Right ventricle myocardium inferior (tissue), 1 donor: ENCODE measurements at places on chromosomes 6 and 20. TPM values are rescaled to one million over a fixed set of nuclear protein-coding genes. Genes with fewer than 3 reads are reported as not detected.

- no peak for DNase-seq
Measured at GRCh38 chr6:137467211-137467610, 27.0 kb downstream of the OLIG3 start.

DNA sequence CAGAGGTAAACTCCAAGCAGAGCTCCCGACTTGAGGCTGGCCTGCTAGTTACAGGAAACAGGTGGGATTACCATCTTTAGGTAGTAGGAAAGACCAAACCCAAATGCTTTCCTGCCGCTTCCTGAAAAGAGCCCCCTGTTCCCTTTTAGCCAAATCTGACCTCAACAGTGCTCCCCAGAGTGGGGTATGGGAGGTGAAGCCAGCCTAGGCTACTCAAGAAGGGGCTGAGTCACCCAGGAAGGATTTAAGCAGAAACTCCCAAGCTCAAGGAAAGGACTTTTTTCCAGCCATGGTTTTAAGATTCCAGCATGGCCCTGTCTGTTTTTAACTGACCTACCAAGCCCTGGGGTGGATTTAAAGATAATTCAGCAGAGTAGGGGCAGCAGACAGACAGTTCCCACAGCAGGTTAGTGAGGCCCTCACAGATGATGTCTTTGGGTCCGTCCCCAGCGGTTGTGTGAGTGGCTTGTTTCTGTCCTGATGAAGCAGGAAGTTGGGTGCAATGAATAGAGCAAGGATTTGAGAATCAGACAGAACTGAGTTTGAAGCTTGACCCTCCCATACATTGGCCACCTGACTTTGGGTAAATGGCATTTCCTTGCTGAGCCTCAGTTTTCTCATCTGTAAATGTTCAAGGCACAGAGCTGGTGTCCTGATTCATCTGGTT is 76.9 kb upstream of the MAFB start:
- DNase-seq: no peak

DNA sequence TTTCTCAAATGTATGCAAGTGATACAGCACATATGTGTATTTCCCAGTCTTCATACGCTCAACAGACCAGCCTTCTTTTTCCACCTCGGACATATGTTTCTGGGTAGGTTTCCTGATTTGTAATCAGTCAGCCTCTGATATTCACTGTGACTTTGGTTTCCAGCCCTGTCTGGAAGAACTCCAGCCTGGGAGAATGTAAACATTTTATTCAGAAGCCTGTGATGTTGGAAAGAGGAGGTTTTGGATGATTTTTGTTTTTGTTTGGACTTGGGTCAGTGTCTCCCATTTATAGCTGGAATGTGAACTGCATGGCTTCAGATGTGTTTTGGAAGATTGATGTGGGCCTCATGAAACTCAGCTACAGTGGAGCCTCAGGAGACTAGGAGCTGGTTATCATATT is 172.2 kb upstream of the CENPW start:
- DNase-seq: no peak

- DNase-seq: no peak
Measured at GRCh38 chr6:69542494-69542893, 254.3 kb downstream of the LMBRD1 start.

DNA sequence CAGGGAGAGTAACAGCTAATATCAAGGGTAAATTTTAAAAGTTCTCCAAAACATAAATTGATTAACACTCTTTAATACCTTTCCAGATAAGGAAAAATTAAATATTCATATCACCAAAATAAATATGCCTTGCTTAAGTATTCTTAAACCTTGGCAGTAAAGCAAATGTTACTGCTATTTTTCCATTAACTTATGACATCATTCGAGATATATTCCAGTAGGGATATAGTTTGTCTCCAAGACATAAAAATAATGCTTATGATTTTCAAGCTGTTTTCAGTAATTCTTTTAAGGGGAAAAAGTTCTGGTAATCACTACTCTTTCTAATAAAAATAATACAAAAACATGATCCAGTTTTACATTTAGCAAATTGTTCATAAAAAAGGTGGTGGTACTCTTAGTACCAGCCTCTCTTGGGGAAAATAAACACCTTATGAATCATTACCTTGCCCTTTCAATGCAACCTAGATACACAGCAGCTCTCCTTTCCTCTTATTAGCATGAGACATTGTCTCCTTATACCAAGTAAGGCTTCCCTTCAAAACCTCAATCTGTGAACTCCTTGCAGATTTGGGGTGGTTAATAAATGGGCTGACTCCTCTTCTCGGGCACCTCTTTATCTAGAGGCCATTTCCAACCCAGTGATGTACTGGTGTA is 31.5 kb upstream of the LTV1 start:
- no peak for DNase-seq

DNA sequence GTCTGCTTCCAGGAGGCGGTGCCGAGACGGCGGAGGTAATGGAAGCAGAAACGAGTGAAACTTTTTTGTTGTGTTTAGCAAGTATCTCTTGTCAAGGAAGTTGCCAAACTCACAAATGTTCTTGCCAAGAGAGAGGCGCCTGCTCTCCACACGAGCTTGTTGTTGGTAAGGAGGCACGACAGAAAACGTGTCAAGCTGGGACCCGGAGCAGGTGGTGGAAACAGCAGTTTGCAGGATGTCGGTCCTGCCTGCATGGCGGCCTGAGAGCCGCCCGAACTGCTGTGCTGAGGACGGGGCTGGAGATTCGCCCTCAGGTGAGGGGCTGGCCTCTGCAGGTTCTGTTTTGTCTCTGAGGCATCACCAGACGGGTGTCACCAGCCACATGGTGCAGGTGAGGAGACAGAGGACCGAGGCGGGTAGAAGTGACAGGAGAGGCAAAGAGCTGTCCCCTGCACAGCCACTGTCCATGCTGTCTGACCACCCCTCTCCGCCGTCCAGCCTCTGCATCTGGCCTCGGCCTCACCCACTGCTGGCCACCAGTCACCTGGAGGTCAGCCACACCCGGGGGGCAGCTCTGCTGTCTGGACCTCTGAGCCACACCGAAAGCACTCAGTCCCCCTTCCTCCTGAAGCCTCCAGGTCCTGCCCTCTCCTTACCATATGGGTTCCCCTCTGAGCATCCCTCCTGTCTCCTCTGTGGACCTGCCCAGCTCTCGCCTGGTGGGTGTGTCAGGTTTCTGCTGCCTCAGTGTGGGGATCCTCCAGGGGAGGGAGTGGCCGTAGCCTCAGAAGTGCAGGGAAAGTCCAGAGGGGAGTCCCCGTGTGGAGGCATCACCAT is 261.5 kb downstream of the TAF4 start:
- DNase-seq: no peak

- DNase-seq: no peak
Measured at GRCh38 chr6:131456565-131456964, 116.5 kb upstream of the ARG1 start.

DNA sequence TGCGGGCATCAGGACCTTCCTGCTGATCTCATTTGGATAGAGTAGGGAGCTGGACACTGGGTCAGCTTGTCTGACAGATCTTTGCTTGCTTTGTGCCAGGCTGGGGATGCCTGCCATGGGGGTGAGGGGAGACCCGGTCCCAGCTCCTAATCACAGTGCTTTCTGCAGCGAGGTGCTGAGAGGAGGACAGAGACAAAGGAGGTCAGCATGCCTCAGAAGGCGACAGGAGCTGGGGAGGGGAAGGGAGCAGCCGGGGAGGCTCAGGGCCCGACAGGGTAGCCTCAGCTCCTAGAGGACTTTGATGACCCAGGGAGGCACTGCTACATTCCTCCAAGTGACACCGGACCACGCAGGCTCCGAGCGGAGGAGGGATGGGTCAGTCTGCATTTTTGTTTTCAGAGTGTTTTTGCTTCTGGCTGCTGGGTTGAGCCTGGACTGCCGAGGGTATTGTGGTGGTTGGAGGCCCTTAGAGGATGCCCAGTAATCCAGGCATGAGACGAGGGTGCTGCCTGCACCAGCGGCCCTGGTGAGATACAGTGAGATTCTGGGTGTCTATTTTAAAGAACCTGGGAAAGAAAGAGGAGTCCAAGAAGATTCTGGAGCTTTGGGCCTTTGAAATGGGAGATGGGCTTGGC is 7.8 kb downstream of the RBM38 start:
- DNase-seq: peak; percentile 35

- no peak for DNase-seq
Measured at GRCh38 chr6:32982084-32982701, 13.8 kb downstream of the BRD2 start.

GRCh38 chr20:46253391-46253790 is 54.9 kb downstream of the CDH22 start:
- no peak for DNase-seq

DNA sequence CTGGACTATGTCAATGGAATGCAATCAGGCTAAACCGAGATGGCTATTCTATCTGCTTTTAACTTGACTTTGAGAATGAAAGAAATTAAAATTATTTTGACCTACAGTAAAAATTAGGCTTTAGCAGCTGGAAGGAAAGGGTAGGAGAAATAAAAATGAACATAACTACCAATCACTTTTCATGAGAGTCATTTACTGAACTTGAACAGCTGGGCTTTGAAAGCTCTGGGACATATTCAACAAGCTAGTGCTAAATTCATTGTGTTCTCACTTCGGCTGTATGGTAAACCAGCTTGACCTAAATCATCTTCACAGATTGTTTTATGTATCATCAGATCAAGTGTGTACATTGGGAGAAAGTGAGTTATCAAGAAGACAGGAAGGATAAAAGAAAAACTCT is 161.5 kb upstream of the STXBP5 start:
- no peak for DNase-seq

GRCh38 chr6:134026597-134026996 is 25.8 kb downstream of the SLC2A12 start:
- no peak for DNase-seq

- no peak for DNase-seq
Measured at GRCh38 chr6:88422831-88423230, 256.7 kb upstream of the CNR1 start.

GRCh38 chr20:6784210-6784631 is 16.7 kb downstream of the BMP2 start:
- no peak for DNase-seq

- DNase-seq: peak; percentile 93
Measured at GRCh38 chr6:164085091-164086075, 670.9 kb downstream of the QKI start.

GRCh38 chr6:100186552-100186951 is 192.5 kb upstream of the MCHR2 start:
- DNase-seq: no peak

GRCh38 chr20:9236458-9236857 is 167.6 kb downstream of the PLCB4 start:
- DNase-seq: no peak

- no peak for DNase-seq
Measured at GRCh38 chr6:148791372-148791771, 44.5 kb downstream of the UST start.

- no peak for DNase-seq
Measured at GRCh38 chr20:14055127-14055742, 59.9 kb downstream of the MACROD2 start.

- DNase-seq: peak; percentile 44
Measured at GRCh38 chr6:5762561-5762968, 244.2 kb downstream of the NRN1 start.

DNA sequence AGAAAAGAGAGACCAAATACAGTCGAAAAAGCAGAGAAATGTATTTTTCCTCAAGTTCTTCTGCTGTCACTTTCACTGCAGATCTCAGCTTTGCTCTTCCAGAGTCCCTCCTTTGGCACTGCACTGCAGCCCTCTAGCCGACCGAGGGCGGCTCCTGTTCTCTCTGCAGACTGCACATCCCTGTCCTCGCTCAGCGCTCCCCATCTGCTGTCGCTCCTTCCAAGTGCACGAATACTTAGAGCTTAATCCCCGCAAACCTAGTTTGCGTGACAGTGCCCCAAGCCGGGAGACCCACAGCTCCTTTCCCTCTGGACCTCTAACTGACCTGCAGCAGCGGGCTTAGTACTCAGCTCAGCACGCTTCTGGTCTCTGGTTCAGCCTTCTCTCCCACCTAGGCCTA is 15.2 kb downstream of the RPP21 start:
- DNase-seq: no peak

DNA sequence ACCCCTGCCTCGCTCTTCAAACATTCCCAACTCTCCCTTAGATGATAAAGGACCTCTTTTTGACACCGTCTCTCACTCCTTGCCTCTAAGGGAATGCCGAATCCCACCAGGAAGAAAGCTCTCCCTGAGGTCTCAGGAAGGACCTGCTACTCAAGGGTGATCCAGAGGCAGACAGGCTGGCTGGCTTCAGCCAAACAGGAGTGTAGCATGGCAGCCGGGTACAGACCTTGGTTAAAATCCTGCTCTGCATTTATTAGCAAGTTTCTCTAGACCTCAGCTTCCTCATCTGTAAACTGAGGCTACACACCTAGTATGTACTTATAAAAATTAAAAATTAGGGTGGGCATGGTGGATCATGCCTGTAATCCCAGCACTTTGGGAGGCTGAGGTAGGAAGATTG is 17.2 kb downstream of the MAP1LC3A start:
- no peak for DNase-seq

GRCh38 chr6:72248621-72249020 is 362.3 kb downstream of the RIMS1 start:
- DNase-seq: no peak

- DNase-seq: no peak
Measured at GRCh38 chr6:1129131-1129530, 182.8 kb upstream of the FOXQ1 start.

The CDSN gene
- total RNA-seq: not detected

The TAAR2 gene
- not detected for total RNA-seq

The SLC17A3 gene
- total RNA-seq: not detected

The OR2B6 gene
- not detected for total RNA-seq

The PREX1 gene
- 11.0 TPM for total RNA-seq

The SFTA2 gene
- not detected for total RNA-seq

The MYBL2 gene
- total RNA-seq: 1.4 TPM

The SLC32A1 gene
- total RNA-seq: not detected

The METTL24 gene
- 1.1 TPM for total RNA-seq

The IL17A gene
- not detected for total RNA-seq
